ENCODE measurements at places on chromosomes 3 and 15.

- DNase-seq: no peak
These were observed 98.2 kb downstream of the DMXL2 start for GRCh38 chr15:51524376-51524775.

DNA sequence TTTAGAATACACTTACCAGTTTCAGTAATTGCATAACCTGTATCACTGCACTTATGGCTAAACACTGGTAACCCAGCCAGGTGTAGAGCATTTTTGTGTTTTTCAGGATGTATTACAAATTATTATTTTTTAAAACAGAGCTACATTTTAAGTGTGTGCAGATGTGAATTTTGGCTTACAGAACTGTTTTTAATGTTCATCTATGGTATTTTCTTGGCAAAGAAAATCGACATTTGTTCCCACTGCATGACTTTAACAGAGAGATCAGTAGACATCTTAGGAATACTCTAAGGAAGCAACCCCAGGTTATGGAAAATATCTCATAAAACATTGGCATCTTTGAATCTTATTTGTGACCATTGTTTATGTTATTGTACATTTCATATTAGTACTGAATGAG, 73.3 kb downstream of the ATP13A4 start:
- no peak for DNase-seq

- DNase-seq: peak; percentile 43
These were observed 16.3 kb upstream of the JMJD7 start for GRCh38 chr15:41811432-41812195.

- DNase-seq: no peak
These were observed 77.6 kb downstream of the EDEM1 start for GRCh38 chr3:5264896-5265770.

- peak; percentile 56 for DNase-seq
These were observed 21.1 kb upstream of the ST6GAL1 start for GRCh38 chr3:186909078-186909853.

- DNase-seq: no peak
These were observed 50.2 kb upstream of the MGA start for GRCh38 chr15:41610048-41610447.

- DNase-seq: no peak
These were observed 28.8 kb upstream of the PLSCR2 start for GRCh38 chr3:146498002-146498736.

GRCh38 chr15:99954361-99955180, 221.3 kb upstream of the LYSMD4 start:
- no peak for DNase-seq

DNA sequence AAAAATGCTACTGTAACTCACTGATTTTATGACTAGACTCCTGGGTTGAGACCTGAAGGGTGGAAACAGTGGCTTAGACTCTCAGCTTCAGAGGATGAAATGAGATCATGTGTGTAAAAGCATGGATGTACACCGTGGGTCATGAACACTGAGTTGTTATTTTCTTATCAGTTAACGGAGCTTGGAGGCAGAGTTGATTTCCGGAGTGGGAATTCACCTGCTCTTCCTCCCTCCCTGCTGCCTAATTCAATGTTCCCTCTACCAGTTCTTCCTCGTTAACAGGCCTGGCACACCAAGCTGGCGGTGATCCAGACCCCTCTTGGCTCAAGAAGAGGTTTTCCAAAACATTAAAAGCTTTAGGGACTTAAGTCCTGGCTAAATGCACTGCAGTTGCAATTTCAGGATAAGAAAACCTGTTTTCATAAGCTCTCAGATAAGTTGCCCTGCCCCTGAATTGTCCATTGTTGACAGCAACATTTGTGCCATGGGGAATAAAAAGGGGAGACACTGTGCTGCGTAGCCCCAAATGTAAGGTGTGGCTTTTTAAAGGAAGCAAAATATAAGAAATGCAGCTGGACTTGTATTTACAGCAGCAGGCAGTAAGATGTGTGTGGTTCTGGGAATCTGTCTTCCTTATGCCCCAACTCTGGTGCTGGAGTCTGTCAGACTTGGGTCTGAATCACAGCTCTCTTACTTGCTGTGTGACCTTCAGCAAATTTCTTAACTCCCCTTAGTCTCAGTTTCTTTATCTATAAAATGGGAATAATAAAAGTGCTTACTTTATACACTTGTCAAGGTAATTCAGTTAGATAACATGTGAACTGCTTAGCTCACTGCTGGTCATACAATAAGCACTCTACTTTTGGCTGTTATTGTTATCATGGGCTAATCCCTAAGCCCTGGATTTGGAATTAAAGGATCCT, 9.9 kb downstream of the PDIA5 start:
- DNase-seq: no peak

DNA sequence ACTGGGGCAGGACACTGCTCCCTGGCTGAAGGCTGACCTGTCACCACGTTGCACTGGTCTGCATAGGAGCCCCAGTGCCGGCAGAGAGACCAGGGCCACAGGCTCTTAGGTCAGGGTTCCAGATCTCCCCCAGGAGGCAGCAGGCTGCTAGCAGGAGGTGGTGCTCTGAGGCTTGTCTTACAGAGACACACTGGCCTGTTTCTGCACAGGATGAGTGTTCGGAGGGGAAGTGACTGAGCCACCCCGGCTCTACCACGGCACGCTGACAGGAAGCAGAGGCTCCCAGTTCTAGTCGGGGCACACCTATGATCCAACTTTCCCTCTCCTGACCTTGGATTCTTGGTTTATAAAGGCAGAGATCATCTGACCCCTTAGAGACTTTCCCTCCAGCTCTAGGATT, 8.6 kb downstream of the FBXL22 start:
- no peak for DNase-seq

DNA sequence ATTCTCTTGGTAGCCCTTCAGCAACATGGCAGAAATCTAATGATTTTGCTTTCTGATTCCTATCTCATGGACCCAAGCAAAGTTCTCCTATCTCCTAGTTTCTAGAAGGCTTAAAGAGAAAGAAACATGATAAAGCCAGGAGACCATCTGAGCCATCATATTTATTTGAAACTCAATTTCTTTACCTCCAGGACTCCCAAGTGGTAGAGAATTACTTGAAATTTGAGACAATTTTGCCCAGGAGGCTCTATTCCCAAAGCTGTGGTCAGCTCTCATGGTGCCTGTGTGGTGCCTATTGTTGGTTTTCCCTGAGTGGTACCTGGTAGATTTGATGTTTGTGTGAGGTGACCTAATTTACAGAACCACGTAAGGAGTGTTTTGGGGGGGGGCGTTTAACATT, 38.8 kb downstream of the CHP1 start:
- DNase-seq: no peak

GRCh38 chr3:64438812-64439211, 213.5 kb upstream of the PRICKLE2 start:
- no peak for DNase-seq

DNA sequence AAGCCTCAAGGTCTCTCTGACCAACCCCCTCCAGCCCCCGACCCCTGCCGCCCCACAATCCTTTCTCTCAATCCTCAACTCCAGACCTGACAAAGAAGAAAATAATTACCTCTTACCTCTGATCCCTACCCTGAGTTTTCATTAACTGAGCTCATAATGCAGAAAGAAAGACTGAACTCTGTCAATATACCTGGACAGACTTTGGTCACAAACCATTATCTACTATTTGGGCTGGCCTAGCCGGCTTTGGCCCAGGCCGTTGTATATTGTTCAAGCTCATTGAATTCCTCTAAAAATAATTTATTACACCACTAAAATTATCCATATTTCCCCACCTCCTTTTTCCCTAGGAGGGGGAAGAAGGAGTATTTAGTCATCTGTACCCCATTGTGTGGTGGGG, 29.3 kb upstream of the SPTSSB start:
- no peak for DNase-seq

DNA sequence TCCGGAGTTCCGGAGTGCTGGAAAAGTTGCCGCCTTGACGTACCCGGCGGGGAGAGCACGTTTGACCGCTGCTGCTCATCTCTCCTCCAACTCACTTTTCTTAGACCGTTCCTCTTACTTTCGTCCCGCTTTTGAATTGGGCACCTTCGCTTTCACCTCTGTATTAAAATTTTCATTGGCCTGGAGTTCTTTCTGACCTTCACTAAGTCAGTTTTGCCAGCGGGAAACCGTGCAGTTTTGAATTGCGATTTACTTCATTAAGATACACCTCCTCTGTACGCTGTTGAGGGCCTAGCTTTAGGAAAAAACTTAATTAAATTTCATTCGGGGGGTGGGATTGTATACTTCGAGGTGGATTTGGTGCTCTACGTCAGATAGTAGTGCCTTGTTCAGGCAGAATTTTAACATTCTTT, 1.3 kb downstream of the GMPS start:
- no peak for DNase-seq

DNA sequence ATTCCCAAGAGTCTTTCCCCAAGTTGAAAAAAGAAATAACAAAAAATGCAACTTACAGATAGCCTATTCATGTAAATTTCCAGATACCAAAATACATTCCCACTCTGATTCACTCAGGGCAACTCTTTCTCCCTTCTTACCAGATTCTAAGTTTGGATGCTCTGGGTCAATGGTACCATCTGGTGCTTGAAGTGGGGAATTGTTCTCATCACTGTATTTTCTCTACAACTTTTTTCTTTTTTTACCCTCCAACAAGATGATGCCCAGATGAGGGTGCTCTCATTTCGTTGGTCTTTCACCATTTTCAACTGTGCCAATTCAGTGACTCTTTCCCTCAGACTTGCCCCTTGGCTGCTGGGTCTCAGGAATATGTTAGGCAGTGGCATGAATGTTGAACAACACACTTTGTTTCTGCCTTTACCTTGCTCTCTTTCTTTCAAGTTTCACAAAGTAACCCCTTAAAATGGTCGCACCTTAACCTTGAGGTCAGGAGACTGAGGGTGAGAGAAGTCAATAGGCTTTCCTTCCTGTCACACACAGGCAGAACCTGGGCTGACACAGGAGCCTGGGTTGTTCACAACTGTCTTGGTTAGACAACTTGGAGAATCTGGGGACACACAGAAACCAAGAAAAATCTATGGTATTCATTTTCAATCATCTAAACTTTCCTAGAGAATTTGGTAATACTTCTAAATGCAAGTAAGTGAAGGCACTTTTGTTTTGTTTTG, 330.7 kb upstream of the SLCO3A1 start:
- DNase-seq: no peak

- no peak for DNase-seq
These were observed 49.4 kb downstream of the MYZAP start for GRCh38 chr15:57640930-57641682.

GRCh38 chr3:33458446-33458845, 18.2 kb upstream of the UBP1 start:
- DNase-seq: no peak

DNA sequence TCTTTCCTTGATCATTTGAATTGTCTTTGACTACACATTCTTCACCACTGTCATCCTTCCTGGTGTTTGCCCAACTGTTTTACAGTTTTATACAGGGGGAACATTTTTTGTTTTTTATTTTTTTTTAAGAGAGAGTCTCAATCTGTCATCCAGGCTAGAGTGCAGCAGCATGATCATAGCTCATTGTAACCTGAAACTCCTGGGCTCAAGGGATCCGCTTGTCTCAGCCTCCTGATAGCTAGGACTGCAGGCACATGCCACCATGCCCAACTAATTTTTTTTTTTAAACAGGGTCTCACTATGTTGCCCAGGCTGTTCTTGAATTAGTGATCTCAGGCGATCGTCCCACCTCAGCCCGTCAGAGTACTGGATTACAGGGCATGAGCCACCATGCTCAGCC, 222.6 kb downstream of the BBX start:
- DNase-seq: no peak

DNA sequence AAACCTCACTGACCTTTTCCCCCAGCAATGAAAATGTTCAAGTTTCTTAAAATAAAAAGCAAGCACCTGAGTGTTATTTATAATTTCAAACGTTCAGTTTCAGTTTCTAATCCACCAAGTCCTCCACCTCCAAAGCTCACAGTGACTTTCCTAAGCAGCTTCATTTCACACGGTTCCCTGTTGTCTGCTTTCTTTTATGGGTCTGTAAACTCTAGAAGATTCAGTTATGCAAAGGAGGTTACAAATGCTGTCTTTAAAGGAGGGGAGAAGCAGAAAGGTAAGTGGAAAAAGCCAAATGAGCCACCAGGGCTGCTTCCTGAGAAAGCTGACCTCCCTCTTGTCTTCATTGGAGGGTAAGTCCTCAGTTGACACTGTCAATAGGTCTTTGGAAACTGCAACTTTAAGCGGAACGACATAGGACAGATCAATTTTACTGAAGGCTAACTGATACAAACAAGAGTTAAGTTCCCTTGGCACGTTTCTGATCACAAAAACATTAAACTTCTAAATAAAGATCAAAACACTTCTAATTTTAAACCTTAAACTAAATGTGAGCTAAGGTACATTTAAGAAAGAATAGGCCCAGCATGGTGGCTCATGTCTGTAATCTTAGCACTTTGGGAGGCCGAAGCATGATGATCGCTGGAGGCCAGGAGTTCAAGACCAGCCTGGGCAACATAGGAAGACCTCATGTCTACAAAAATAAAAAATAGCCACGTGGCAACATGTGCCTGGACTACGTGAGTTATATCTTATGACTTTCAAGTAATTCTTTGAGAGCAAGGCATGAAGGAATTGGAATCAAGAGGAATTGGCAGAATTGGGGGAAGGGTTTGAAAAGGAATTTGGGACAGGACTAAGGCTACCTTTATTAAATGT, 151.9 kb upstream of the UBE2E1 start:
- DNase-seq: no peak

GRCh38 chr3:113174801-113175485, 36.4 kb upstream of the BOC start:
- no peak for DNase-seq

DNA sequence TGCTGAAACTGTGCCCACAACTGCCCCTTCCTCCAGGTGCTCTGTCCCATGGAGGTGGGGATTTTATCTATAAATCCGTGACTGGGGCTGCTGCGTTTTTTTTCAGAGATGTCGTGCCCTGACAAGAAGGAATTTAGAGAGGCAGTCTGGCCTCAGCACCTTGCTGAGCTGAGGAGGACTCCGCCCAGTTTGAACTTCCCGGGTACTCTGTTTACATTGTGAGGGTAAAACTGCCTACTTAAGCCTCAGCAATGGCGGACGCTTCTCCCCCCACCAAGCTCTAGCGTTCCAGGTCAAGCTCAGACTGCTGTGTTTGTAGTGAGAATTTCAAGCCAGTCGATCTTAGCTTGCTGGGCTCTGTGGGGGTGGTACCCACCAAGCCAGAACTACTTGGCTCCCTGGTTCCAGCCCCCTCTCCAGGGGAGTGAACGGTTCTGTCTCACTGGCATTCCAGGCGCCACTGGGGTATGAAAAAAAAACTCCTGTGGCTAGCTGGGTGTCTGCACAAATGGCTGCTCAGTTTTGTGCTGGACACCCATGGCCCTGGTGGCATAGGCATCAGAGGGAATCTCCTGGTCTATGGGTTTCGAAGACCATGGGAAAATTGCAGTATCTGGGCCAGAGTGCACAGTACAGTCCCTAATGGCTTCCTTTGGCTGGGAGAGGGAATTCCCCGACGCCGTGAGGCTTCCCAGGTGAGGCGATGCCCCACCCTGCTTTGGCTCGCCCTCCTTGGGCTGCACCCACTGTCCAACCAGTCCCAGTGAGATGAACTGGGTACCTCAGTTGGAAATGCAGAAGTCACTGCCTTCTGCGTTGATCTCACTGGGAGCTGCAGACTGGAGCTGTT, 68.5 kb upstream of the SGO1 start:
- no peak for DNase-seq

GRCh38 chr15:62799919-62800318, 242.6 kb upstream of the TPM1 start:
- DNase-seq: no peak

- no peak for DNase-seq
These were observed 61.8 kb downstream of the FGD5 start for GRCh38 chr3:14880447-14881106.

- no peak for DNase-seq
These were observed 214.9 kb downstream of the TCF12 start for GRCh38 chr15:57133127-57133968.

GRCh38 chr3:33186524-33187367, 31.9 kb downstream of the SUSD5 start:
- no peak for DNase-seq

- no peak for DNase-seq
These were observed 1445.1 kb upstream of the CADM2 start for GRCh38 chr3:83513677-83514076.

Measured in activated CD8-positive, alpha-beta memory T cell treated with anti-CD3 and anti-CD28 coated beads for 4 hours (primary cell).